Heart left ventricle (tissue), 16 donors: ENCODE measurements at places on chromosomes 11 and 22. TPM values are rescaled to one million over a fixed set of nuclear protein-coding genes. Genes with fewer than 3 reads are reported as not detected.

GRCh38 chr22:17176715-17177114 lies 17.6 kb upstream of the HDHD5 start:
- no peak overlapping the region for H3K27ac ChIP-seq
- H3K27me3 ChIP-seq, result no peaks in the 10 kb centered on the region
- no peak for DNase-seq
- no peaks in the 10 kb centered on the region for H3K36me3 ChIP-seq
- peaks cover 8% of the 10 kb centered on the region for H3K4me1 ChIP-seq

DNA sequence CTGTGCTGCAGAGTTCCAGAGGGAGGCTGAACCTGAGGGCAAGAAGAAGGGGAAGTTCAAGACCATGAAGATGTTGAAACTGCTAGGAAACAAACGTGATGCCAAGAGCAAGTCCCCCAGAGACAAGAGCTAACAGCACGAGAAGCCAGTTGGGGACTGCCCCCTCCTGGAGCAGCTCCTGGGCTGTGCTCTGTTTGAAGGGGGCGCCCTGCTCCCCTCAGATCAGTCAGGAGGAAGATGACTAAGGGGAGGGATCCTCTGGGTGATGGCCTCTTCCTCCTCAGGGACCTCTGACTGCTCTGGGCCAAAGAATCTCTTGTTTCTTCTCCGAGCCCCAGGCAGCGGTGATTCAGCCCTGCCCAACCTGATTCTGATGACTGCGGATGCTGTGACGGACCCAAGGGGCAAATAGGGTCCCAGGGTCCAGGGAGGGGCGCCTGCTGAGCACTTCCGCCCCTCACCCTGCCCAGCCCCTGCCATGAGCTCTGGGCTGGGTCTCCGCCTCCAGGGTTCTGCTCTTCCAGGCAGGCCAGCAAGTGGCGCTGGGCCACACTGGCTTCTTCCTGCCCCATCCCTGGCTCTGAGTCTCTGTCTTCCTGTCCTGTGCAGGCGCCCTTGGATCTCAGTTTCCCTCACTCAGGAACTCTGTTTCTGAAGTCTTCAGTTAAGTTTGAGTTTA lies 12.6 kb downstream of the C22orf23 start:
- no peak for DNase-seq
- H3K27me3 ChIP-seq, result no peaks in the 10 kb centered on the region
- no peak overlapping the region for H3K4me3 ChIP-seq
- peaks cover 73% of the 10 kb centered on the region for H3K36me3 ChIP-seq

Gene CBLIF
- not detected for total RNA-seq

- H3K36me3 ChIP-seq, result no peaks in the 10 kb centered on the region
- H3K27ac ChIP-seq, result no peak overlapping the region
- no peaks in the 10 kb centered on the region for H3K27me3 ChIP-seq
- peak; percentile 71 for DNase-seq
- peaks cover 15% of the 10 kb centered on the region for H3K4me1 ChIP-seq
- H3K4me3 ChIP-seq, result no peak overlapping the region
These were observed 6.9 kb downstream of the MCAT start for GRCh38 chr22:43136255-43136654.

GRCh38 chr22:42262964-42263363 lies 7.5 kb downstream of the TCF20 start:
- H3K36me3 ChIP-seq, result no peaks in the 10 kb centered on the region
- H3K4me1 ChIP-seq, result peaks cover 14% of the 10 kb centered on the region
- no peak overlapping the region for H3K4me3 ChIP-seq
- no peak for DNase-seq

DNA sequence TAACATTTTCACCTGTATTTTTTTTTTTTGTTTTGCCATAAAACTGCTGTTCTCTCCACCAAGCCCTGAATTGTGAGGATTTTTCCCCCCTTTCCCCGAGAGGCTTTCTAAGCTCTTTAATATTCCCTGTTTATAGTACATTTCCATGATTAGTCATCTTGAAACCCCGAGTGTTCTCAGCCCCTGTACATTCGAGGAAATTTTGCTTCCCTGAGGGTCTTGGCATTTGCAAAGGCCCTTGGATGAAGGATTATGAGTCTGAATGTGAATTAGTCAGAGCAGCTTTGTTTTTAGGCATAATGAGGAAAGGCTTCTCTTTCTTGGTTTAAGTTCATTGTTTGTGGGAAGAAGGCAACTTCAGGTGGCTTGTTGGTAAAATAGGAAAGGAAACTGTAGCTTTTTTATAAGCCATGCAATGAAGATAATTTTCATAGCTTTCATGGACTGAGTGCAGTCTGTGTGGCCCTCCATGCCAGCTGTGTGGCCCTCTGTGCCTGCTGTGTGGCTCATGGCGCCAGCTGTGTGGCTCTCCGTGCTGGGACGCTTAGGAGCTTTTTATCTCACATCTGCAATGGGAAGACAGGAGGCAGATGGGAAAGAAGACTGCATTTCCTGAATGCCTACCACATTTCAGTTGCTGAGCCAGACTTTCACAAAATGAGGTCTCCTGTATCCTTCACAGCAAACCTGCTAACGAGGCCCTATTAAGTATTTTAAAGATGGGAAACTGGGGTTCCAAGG lies 129.0 kb downstream of the TEAD1 start:
- DNase-seq, result no peak
- no peak overlapping the region for H3K4me3 ChIP-seq
- no peaks in the 10 kb centered on the region for H3K36me3 ChIP-seq
- H3K27ac ChIP-seq, result no peak overlapping the region
- H3K4me1 ChIP-seq, result peaks cover 38% of the 10 kb centered on the region

GRCh38 chr11:81979448-81979847 lies 754.2 kb downstream of the FAM181B start:
- DNase-seq, result no peak
- no peak overlapping the region for H3K4me3 ChIP-seq
- H3K27me3 ChIP-seq, result no peaks in the 10 kb centered on the region
- H3K27ac ChIP-seq, result no peak overlapping the region
- no peaks in the 10 kb centered on the region for H3K36me3 ChIP-seq
- no peaks in the 10 kb centered on the region for H3K4me1 ChIP-seq

GRCh38 chr11:130436171-130436570 lies 7.8 kb upstream of the ADAMTS8 start:
- no peaks in the 10 kb centered on the region for H3K36me3 ChIP-seq
- no peak for DNase-seq
- H3K4me3 ChIP-seq, result no peak overlapping the region
- peaks cover 5% of the 10 kb centered on the region for H3K4me1 ChIP-seq

GRCh38 chr22:27990879-27991278 lies 71.8 kb upstream of the PITPNB start:
- no peaks in the 10 kb centered on the region for H3K27me3 ChIP-seq
- peaks cover 18% of the 10 kb centered on the region for H3K4me1 ChIP-seq
- H3K36me3 ChIP-seq, result peaks cover 67% of the 10 kb centered on the region
- peak overlapping the region; percentile 17 for H3K4me3 ChIP-seq
- peak overlapping the region; percentile 71 for H3K27ac ChIP-seq

DNA sequence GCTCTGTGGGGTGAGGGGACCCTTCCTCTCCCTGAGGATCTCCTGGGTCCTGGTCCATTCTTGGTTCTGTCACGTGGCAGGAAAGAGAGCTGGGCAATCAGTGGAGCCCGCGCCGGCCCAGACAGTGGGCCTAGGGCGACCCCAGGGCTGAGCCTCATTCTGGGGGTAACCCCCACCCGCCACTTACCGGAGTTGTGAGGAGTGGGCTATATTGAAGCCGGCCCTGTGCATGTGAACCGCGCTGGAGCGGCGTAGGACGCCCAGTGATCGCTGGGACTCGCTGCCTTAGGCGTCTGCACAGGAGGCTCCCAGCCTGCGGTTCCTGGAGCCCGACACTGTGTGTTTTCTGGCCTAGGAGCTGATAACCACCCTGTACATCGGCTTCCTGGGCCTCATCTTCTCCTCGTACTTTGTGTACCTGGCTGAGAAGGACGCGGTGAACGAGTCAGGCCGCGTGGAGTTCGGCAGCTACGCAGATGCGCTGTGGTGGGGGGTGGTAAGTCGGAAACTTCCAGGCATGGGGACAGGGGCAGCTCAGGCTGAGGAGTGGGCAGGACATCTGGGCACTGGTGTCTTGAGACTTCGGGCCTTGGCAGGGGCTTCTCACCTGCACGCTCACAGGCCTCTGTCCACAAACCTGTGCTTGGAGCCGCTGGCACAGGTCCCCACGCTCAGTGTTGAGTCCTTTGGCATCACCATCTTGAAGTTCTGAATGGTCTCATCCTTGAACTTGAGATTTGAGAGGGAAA lies 127.1 kb downstream of the KCNQ1OT1 start:
- H3K4me1 ChIP-seq, result peaks cover 3% of the 10 kb centered on the region
- H3K27me3 ChIP-seq, result no peaks in the 10 kb centered on the region
- peak; percentile 24 for DNase-seq
- H3K27ac ChIP-seq, result no peak overlapping the region
- H3K4me3 ChIP-seq, result no peak overlapping the region

Gene ST14
- 3.8 TPM for total RNA-seq

DNA sequence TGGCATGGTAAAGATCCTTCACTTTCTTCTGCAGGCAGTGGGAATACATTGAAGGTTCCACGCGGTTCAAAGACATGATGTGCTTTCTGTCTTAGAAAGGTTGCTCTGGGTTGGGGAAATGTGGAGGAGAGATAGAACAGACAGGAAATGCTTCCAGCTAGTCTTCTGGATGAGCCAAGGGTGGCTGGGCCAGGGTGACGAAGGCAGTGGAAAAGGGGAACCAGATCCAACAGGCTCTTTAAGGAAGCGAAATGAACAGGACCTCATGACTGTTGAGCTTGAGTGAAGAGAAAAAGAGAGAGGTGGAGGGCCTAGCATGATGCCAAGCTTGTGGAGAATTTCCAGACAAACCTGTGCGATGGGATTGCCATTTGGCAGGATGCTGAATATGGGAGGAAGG lies 56.4 kb upstream of the LMO1 start:
- no peaks in the 10 kb centered on the region for H3K27me3 ChIP-seq
- DNase-seq, result no peak
- H3K27ac ChIP-seq, result no peak overlapping the region
- H3K4me1 ChIP-seq, result no peaks in the 10 kb centered on the region

Gene PANX3
- total RNA-seq, result not detected

Gene BIRC3
- 21.1 TPM for total RNA-seq

DNA sequence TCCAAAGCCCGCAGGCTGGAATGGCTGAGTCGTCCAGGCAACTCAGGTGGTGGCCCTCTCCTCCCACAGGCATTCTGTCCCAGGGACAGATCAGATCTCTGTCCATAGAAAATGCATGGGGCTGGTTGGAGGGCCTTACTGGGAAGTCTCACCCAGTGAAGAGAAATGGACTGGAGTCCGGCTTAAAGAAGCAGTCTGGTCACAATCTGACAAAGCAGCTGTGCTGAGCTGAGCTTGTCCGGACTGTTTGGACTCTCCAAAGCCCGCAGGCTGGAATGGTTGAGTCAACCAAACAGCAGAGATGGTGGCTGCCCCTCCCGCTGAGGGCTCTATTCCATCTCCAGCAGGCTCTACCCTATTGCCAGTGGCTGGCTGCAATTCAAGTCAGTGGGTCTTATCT lies 14.4 kb upstream of the DEPDC7 start:
- H3K36me3 ChIP-seq, result no peaks in the 10 kb centered on the region
- no peak for DNase-seq
- no peak overlapping the region for H3K4me3 ChIP-seq
- H3K27me3 ChIP-seq, result no peaks in the 10 kb centered on the region

DNA sequence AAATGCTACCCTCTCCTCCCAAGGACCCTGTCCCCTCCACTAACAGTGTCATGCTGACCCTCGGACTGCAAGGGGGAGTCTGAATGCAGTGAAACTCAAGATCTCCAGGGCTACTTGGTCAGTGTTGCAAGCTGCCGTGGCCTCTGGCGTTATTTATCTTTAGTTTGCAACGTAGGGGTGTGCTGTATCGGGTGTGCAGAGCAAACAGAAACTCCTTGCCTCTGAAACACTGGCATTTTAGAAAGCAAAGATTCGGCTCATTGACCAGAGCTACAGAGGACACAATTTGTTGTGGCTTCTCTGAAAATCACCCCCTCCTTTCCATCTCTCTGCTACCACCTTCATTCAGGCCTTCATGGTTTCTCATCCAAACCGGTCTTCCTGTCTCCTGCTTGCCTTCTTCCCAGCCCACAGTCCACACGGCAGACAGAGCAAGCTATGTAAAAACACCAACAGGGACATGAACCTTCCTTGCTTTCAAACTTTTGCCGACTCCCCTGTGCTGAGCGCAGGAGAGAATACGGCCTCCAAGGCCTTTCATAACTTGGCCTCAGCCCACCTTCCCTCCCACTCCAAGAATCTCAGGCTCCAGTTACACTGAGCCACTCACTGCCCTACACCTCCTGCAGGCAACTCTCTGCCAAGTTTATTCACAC lies 14.9 kb downstream of the FZD4 start:
- H3K36me3 ChIP-seq, result no peaks in the 10 kb centered on the region
- no peaks in the 10 kb centered on the region for H3K27me3 ChIP-seq
- peak; percentile 65 for DNase-seq
- no peak overlapping the region for H3K4me3 ChIP-seq
- H3K27ac ChIP-seq, result peak overlapping the region; percentile 84

- no peak overlapping the region for H3K27ac ChIP-seq
- no peak overlapping the region for H3K4me3 ChIP-seq
- no peaks in the 10 kb centered on the region for H3K36me3 ChIP-seq
- H3K4me1 ChIP-seq, result no peaks in the 10 kb centered on the region
These were observed 136.2 kb downstream of the ELP4 start for GRCh38 chr11:31645747-31646146.

- no peak for DNase-seq
- no peak overlapping the region for H3K4me3 ChIP-seq
- no peak overlapping the region for H3K27ac ChIP-seq
These were observed 29.0 kb downstream of the CTSC start for GRCh38 chr11:88308576-88308975.

DNA sequence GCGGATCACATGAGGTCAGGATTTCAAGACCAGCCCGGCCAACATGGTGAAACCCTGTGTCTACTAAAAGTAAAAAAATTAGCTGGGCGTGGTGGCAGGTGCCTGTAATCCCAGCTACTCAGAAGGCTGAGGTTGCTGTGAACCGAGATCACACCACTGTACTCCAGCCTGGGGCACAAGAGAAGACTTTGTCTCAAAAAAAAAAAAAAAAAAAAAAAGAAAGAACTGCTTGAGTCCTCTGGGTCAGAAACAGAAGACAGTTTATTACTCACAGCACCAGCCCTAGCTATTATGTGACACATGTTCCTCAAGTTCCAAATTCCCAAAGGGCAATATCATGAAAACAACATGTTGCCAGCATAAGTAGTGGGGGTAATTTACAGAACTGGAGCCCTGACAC lies 1014.1 kb upstream of the RAG2 start:
- no peak for DNase-seq
- H3K4me1 ChIP-seq, result no peaks in the 10 kb centered on the region
- no peaks in the 10 kb centered on the region for H3K27me3 ChIP-seq
- H3K27ac ChIP-seq, result no peak overlapping the region
- H3K36me3 ChIP-seq, result no peaks in the 10 kb centered on the region

DNA sequence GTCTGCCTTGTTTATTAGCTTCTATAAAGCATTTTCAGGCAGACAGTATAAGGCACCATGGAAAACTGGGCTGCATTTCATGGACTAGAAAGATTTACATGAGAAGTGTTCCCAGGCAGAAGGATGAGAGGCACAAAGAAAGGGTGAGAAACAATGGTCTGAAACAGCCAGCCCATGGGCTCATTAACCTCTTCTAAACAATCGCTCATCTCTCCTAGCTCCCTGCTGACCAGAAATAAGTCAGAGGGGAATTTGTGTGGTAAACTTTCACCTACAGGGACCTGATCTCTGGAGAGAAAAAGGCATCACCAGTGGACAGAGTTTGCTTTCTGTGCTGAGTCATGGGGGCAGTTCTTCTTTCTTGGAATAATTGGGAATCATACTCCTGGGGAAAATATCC lies 51.8 kb upstream of the KIRREL3 start:
- no peaks in the 10 kb centered on the region for H3K4me1 ChIP-seq
- no peaks in the 10 kb centered on the region for H3K27me3 ChIP-seq
- no peak for DNase-seq
